ENCODE measurements at places on chromosomes 11 and 22.
A peak's percentile ranks its signal among the peaks of the same experiment; 100 is the strongest.

- no peak for DNase-seq
These were observed 1541.1 kb downstream of the FAM181B start for GRCh38 chr11:81192516-81192915.

GRCh38 chr22:37809672-37810333 lies 2.1 kb downstream of the GCAT start:
- no peak for DNase-seq

DNA sequence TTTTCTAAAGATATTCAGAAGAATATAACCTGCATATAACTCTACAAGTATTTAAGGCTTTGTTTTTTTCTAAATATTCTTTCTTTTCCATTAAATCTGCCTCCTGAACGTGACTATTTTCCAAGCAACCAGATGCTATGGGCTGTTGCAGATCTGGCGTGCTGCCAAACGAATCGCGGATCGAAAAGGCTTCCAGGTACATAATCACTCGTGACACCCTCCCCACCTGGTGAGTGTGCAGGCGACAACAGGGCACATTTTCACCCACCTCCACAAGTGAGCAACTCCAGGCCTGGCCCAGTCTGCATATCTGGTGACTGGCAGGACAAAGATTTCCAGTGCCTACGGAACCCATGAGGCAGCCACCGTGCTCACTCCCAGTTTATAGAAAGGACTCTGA lies 660.1 kb downstream of the OPCML start:
- no peak for DNase-seq

- no peak for DNase-seq
These were observed 550.7 kb downstream of the MN1 start for GRCh38 chr22:27250886-27251285.

DNA sequence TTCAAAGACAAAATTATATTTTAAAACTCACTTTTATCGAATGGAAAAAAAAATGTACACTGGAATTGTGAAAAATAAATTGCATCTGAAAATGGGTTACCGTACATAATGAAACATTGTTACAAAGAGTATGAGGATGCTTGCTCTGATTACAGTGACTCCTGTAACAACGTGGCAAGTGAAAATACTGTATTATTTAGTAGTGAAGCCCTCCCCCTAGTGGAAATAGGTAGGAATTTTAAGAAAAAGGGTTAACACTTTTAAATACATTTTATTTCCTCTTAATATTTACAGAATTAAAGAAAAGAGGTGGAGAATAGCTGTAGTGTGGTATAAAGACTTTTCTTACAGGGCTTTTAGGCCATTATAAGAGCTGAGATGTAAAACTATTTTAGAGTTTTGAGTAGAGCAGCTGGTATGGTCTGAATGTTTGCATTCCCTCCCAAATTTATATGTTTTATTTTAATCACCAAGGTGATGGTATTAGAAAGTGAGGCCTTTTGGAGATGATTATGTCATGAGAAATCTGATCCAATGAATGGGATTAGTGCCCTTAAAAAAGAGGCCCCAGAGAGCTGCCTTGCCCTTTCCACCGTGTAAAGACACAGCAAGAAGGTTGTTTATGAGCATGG lies 25.2 kb downstream of the FAM76B start:
- no peak for DNase-seq

GRCh38 chr22:36873614-36874308 lies 13.0 kb downstream of the NCF4 start:
- DNase-seq, result peak; percentile 37

GRCh38 chr11:77471558-77472193 lies 2.2 kb downstream of the PAK1 start:
- no peak for DNase-seq

- no peak for DNase-seq
These were observed 93.3 kb downstream of the ZBTB16 start for GRCh38 chr11:114152785-114153184.

DNA sequence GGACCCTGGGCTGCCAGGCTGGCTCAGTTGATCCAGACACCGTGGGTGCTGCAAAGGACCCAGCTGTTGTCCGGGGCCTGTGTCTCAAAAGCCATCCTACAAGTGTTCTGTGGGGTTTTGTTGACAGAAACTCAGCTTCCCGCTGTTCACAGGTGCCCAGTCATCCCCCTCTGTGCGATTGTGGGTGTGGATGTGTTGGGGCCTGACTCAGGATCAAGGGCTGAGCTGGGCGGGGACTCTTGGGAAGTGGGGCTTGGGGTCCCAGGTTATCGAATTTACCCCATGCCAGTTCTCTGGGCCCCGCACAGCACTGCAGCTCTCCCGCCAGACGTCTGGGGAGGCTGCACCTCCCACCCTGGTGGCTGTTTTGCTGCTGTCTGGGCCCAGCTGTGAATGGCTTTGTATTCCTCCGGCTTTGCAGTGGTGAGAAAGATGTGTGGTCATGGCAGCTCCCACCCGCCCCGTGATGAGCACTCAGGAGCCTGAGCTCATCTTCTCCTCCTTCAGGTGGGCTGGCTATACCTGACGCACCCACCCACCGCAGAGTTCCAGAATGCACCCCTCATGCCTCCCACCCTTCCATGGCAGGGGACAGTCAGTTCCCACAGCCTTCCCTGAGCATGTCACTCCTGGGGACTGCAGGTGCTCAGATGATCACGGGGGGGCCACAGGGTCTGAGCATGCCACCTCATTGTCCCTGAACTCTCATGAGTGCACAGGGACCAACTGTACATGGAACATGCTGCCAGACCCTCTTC lies 3.6 kb upstream of the AP2A2 start:
- DNase-seq, result no peak

- DNase-seq, result no peak
These were observed 7.8 kb downstream of the PHOX2A start for GRCh38 chr11:72236083-72236697.

- DNase-seq, result no peak
These were observed 3.9 kb downstream of the ENDOD1 start for GRCh38 chr11:95093548-95093947.

DNA sequence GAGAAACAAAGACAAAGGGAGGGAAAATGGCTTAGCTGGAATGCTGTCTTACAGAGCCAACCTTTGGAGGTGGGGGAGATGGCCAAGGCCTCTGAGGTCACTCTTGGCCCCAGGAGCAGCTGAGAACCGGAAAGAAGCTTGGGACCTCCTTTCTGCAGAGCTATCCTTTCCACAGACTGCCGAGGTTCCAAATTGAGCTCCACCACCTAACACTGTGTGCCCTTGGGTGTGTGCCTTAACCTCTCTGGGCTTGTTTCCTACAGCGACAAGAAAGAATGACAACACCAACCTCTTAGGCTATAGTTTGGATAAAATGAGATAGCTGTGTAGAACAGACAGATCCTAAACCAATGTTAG lies 23.2 kb downstream of the RTN4RL2 start:
- DNase-seq, result no peak

DNA sequence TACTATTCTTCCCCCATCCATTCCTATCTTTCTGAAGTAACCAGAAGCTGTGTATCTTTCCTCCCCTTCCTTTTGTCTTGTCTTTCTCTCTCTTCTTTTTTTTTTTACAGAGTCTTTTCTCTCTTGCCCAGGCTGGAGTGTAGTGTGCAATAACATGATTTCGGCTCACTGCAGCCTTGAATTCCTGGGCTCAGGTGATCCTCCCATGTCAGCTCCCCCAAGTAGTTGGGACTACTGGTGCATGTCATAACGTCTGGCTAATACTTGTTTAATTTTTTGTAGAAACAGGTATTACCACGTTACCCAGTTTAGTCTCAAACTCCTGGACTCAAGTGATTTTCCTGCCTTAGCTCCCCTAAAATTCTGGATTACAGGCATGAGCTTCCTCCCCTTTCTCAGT lies 86.5 kb downstream of the IGLL5 start:
- DNase-seq, result no peak

- no peak for DNase-seq
These were observed 37.0 kb upstream of the ACCSL start for GRCh38 chr11:44010789-44011251.

DNA sequence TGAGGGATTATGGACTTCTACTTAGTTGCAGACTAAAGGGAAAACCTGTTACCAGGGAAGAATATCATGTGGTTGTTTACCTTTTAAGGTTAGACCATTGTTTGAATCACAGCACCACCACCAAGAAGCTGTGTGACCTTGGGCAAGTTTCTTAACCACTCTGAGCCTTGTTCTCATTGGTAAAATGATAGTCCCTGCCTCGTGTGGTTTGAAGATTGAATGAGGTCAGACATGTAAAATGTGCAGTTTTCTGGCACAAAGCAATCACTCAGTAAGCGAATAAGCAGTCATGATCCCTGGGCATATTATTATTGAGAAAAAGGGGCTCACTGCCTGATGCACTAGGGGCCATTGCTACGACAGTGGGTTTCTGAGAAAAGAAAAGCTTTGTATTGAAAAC lies 28.3 kb downstream of the MOV10L1 start:
- DNase-seq, result no peak

GRCh38 chr11:117595440-117595839 lies 201.6 kb downstream of the DSCAML1 start:
- DNase-seq, result no peak

GRCh38 chr11:2663915-2664314 lies 35.9 kb downstream of the KCNQ1OT1 start:
- DNase-seq, result no peak

DNA sequence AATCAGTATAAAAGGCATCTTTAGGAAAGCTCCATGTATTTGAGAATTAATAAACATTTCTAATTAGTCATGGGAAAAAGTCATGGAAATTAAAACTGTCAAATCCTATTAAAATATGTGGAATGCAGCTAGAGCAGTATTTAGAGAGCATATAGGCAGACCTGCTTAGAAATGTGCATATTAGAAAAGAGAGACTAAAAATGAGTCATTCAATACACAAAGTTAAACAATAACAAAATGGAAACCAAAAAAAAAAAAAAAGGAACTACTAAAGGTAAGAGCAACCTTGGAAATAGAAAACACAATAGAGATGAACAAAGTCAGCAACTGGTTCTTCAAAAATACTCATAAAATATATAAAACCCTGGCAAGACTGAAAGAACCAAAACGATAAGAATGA lies 59.7 kb upstream of the RASSF10 start:
- DNase-seq, result no peak

DNA sequence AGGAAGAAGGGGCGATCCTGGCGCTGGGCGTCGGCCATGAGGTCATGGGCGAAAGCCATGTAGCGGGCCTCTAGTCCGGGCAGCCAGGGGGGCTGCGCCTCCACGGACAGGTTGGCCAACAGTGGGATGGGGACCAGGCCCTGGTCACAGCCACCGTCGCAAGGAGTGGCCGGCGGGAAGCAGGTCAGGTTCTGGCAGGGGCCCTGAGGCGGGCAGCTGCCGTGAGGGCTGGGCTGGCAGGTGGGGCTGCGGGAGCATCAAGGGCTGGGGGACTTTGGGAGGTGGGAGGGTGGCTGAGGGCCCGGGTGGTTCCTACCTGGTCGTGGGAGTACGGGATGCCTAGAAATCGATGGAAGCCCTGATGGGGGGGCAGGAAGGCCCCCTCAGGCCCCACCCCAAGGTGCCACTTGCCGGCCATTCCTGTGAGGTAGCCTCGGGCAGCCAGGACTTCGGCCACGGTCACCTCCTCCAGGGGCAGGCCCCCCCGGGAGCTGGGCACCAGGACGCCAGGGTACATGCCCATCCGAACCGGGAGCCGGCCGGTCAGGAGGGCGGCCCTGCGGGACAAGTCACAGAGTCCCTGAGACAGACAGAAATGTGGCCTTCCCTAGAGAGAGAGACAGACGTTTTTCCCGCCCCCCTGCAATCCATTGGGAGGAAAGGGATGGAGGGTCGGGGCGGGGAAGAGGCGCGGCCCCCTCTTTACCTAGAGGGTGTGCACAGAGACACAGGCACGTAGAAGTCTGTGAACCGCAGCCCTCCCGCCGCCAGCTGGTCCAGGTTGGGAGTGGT lies 906 bp downstream of the ARSA start:
- DNase-seq, result no peak

DNA sequence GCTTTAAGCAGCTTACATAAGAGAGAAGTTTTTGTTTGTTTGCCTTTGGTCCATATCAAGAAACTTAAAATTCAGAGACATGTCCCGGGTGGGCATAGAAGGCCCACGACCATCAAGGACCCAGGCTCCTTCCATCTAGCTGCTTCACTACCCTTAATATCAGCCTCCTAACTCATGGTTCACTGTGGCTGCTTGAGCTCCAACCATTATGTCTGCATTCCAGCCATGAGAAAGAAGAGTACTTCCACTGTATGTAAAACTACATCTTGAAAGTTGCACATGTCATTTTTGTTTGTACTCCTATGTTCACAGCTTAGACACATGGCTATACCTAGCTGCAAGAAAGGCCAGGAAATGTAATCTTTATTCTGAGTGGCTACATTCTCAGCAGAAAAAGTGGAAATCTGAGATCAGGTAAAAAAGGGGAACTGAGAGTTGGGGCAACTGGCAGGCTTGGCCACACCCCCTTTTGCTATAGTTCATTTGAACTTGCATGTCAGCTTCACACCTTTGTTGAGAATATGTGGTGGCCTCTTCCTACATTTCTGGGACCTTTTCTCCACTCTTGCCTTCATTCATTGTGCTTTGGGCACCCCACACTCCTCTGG lies 81.3 kb upstream of the TP53I11 start:
- DNase-seq, result no peak

DNA sequence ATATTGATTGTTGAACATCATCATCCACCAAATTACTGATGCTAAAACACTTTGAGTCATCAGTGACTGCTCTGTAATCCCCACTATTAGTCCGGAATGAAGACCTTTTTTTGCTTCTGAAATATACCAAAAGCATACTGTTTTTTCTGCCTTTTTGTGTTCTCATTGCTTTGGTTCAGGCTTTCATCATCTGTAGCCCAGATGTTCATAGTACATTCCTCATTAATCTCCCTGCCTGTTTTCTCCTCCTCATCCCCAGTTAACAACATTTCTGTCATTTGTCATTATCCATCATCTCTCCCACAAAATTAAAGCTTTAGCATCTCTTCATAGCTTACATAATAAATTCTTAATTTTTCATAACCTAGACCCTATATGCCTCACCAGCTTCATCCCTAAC lies 9.2 kb downstream of the CEP57 start:
- no peak for DNase-seq

DNA sequence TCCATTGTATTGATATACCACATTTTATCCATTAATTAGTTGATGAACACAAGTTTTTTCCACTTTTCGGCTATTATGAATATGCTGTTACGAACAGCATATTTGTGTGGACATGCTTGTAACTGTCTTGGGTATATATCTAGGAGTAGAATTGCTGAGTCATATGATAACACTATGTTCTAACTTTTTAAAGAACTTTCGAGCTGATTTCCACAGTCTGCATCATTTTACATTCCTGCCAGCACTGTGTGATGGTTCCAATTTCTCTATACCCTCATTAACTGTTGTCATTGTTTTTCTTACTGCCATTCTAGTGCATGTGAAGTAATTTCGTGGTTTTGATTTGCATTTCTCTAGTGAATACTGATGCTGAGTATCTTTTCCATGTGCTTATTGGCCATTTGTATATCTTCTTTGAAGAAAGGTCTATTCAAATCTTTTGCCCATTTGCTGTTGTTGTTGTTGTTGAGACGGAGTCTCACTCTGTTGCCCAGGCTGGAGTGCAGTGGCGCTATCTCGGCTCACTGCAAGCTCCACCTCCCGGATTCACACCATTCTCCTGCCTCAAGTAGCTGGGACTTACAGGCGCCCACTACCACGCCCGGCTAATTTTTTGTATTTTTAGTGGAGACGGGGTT lies 7.4 kb upstream of the RCE1 start:
- DNase-seq, result no peak

GRCh38 chr11:72743321-72744221 lies 8.6 kb downstream of the ARAP1 start:
- DNase-seq, result no peak

- DNase-seq, result no peak
These were observed 7.4 kb downstream of the CCDC34 start for GRCh38 chr11:27355575-27356104.

Measured in stimulated activated CD4-positive, alpha-beta T cell treated with anti-CD3 and anti-CD28 coated beads, Interleukin-4, amount 100 ng/mL, for 24 hours (primary cell).